Amniotic stem cell (primary cell): ENCODE measurements at places on chromosomes 12 and 14.

GRCh38 chr12:13066459-13066858 is 22.3 kb downstream of the FAM234B start:
- DNase-seq = no peak

DNA sequence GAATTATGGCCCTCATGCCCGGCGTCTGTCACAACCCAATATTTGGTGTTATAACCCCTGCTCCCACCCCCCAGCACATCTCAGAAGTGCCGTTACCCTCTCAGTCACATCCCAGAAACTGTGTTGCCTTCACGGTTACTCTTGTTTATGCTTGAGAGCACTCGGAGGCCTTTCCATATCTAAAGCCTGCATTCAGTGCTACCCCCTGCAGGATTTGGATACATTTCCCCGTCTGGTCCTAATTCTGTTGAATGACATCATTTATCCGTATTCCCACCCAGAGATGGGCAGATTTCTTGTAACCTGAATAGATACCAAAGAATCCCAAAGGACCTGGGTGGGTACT is 19.1 kb upstream of the FOS start:
- peak; percentile 35 for DNase-seq

DNA sequence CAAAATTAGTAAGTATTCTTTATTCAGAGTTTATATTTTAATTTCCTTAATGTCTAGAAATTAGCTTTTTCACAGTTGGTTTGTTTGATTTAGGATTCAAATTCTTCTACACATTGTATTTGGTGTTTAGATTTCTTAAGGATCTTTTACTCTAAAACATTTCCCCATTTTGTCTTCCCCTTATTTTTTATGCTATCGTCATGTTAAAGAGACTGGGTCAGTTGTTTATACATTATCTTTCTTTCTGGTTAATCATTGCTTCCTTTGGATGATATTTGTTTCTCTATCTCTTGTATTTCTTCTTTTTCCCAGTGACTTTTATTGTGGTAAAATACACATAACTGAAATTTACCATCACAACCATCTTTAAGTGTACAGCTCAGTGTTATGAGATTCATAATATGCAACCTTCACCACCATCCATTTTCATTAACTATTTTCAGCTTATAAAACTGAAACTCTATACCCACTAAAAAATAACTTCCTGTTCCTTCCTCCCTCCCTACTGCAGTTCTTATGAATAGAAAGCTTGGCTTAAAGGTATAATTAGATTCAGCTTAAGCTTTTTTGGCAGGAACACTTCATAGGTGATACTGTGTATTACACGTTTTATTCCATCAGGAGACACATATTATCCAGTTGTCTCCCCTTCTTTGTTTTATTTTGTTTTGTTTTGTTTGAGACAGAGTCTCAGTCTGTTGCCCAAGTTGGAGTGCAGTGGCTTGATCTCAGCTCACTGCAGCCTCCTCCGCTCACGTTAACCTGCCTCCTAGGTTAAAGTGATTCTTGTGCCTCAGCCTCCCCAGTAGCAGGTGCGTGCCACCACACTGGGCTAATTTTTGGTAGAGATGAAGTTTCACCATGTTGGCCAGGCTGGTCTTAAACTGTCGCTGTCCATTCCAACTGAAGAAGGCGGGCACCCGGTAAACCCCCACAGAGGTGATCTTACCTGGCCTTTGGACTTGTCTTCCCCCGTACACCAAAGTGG is 45.0 kb downstream of the NOPCHAP1 start:
- no peak for DNase-seq

GRCh38 chr12:31970199-31970598 is 11.0 kb downstream of the RESF1 start:
- no peak for DNase-seq

DNA sequence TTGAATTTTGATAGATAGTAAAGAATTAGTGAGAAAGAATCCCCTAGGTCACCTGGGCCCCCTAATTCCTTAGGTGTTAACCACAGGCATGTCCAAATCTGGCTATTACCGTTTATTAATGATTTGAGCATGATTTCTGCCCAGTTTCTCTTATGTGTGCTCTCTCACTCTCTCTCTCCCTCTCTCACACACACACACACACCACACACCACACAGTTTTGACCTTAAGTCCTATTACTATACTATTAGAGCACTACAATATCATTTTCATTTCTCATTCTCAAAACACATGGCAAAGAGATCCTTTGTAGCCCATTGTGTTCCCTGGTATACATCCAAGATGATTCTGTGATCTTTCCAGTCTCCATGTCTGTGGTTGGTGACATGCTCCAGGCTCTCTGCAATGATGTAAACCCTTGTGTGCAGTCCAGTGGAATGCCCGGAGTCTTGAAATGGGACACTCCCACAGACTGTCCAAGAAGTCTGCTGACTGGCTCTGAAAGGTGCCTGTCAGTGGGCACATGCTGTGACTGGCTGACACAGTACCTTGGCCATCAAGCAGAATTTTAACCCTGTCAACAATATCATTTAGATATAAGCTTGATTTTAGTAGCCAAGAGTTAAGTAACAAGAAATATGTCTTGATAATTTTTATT is 96.2 kb downstream of the FIGNL2 start:
- DNase-seq = peak; percentile 20

DNA sequence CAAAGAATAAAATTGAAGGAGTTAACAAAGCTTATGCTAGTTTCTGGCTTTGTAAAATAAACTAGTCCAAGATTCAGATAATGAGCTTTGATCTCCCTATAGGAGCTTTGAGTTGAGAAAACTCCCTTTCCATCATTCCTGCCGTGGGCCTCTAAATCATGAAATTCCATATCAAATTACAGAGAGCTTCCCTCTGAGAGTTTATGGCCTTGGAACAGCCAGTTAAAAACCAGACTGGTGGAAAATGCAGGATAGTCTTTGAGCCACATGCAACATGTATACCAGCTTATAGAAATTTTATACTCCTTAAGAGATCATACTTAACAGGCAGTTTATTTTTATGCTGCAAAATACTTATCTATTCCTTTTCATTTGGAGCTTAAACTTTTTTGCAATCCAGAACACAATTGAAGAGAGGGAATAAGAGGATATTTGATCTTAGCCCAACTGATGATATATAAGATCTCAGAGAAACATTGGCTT is 175.8 kb upstream of the ATP2B1 start:
- DNase-seq = no peak

GRCh38 chr14:75236467-75236866 is 42.2 kb upstream of the FOS start:
- no peak for DNase-seq

- no peak for DNase-seq
Measured at GRCh38 chr14:95255487-95255886, 64.2 kb downstream of the CLMN start.

GRCh38 chr12:91317306-91317705 is 134.7 kb upstream of the DCN start:
- no peak for DNase-seq

GRCh38 chr12:2835691-2836403 is 1.0 kb upstream of the NRIP2 start:
- no peak for DNase-seq

- no peak for DNase-seq
Measured at GRCh38 chr12:79895071-79895470, 39.8 kb downstream of the PPP1R12A start.

- DNase-seq = peak; percentile 16
Measured at GRCh38 chr12:119938049-119938667, 50.9 kb upstream of the BICDL1 start.
